Aorta (tissue), 5 donors: ENCODE measurements at places on chromosomes 16 and 17. TPM values are rescaled to one million over a fixed set of nuclear protein-coding genes. Genes with fewer than 3 reads are reported as not detected.
A peak's percentile ranks its signal among the peaks of the same experiment; 100 is the strongest.

SULT1A4 gene
- total RNA-seq: 4.8 TPM

- no peak for DNase-seq
These were observed 41.2 kb downstream of the RAB11FIP3 start for GRCh38 chr16:466651-467050.

CCL4 gene
- 6.4 TPM for total RNA-seq

- peak; percentile 67 for DNase-seq
These were observed 22.9 kb downstream of the SOCS1 start for GRCh38 chr16:11232852-11233726.

- no peak for DNase-seq
These were observed 6.7 kb upstream of the ABCA9 start for GRCh38 chr17:69067274-69068047.

DNA sequence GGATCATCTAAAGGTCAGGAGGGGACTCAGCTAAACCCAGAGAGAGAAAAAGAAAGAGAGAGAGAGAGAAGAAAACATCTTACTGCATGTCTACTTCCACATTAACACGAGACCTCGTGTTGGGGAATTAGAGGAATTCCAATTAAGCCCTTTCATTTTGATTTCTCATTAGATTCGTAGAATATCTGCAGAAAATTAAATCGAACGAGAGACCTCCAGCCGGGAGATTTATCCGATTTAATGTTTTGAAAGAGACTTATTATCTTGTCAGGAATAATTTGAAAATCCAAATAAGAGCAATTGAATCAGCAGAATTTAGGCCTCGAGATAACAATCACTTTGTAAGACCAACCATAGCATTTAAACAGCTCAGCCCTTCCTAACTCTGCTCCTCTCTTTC, 175.6 kb downstream of the ABCC12 start:
- DNase-seq: no peak

SMPD3 gene
- total RNA-seq: 1.1 TPM

GRCh38 chr16:2467528-2468232, 3.4 kb upstream of the NTN3 start:
- peak; percentile 94 for DNase-seq

- DNase-seq: no peak
These were observed 94.4 kb downstream of the SHISA9 start for GRCh38 chr16:12995721-12996372.

ZDHHC1 gene
- total RNA-seq: 14.8 TPM

DNA sequence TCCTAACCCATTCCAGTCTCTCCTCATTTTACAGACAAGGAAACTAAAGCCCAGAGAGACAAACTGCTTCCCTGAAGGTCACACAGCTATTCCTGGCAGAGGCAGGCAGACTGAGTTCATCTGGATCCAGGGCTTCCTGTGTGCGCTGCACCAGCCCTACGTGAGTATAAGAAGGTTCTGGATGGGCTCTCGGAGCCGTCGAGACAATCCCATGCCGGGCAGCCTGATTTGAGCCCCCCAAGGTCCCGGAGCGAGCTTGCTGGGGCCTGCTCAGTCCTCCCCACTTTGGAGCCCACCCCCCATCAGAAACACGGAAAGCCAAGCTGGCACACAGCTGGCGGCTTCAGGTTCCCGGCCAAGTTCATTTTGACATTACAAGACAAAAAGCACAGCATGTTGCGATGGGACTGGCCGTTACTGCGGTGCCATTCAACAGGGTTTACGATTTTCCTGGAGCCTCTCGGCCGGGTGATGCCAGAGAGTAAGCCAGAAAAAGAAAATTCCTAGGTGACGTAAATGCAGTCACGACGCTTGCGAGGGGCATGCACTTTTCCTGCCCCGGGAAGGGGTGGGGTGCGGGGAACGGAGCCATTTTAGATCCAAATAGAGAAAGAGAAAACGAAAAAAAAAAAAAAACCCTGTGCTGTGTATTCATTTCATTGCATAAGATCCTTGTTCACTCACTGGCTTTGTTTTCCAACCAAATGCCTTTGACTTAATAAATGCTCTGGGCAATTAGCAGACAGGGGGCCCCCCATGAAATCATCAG, 167.1 kb upstream of the FOXF1 start:
- DNase-seq: peak; percentile 88

- DNase-seq: no peak
These were observed 336.5 kb downstream of the C16orf95 start for GRCh38 chr16:86980644-86981043.

TLCD3A gene
- 11.1 TPM for total RNA-seq

GRCh38 chr17:15480204-15480603, 12.8 kb upstream of the CDRT4 start:
- no peak for DNase-seq

- no peak for DNase-seq
These were observed 77.5 kb downstream of the PLXDC1 start for GRCh38 chr17:39073916-39074315.

GRCh38 chr17:65771704-65772103, 210.3 kb upstream of the AXIN2 start:
- no peak for DNase-seq

GRCh38 chr16:3691761-3692160, 25.6 kb downstream of the TRAP1 start:
- DNase-seq: peak; percentile 76

- DNase-seq: no peak
These were observed 48.8 kb upstream of the SDK2 start for GRCh38 chr17:73693071-73693470.

DNA sequence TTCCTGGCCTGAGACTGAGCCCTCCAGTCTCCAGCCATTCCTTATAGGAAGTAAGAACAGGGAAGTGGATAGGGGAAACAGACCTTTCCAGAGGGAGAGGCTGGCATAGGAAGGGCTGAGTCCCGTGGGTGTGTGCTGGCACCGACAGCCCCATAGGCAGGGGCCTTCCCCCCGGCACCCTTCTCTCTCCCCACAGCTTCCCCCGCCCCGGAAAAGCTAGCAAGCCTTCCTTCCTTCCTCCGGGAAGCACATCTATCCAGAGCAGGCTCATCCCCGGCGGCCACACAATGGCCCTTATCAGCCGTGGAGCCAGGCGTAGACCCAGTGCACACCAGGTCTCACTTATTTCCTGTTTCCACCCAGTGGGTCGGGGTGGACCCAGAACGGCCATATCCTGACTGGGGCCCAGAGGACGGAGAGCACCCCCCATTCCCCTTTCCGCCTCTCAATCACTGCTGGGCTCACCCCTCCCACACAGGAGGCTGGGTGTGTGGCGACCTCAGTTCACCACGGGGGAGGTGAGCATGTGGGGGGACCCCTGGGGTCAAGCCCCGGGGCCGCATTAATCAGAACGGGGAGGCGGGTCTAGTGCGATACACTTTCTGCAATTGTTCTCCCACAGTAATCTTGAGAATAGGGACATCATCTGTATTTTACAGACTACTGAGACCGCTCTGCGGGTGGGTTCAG, 950 bp upstream of the MYO1C start:
- DNase-seq: peak; percentile 72
